Thoracic aorta (tissue), 2 donors: ENCODE measurements at places on chromosomes 2 and 18.

DNA sequence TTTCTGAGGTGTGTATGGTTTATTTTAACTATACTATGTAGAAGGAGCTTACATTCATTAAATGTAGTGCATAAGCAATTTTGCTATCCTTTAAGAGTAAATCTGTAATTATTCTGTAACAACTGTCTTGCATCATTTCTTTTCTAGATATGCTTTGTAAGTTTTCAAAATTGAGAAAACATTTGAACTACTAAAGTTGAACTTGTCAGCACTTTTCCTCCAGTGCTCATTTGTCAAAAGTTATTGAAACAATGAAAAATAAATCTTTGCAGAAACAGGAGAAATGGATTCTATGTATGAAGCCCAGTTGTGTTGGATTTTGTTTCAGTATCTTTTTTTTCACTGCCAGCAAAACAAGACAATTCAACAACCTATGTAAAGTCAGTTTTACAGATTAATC is 14.5 kb upstream of the ZNF385B start:
- H3K4me1 ChIP-seq, result no peaks in the 10 kb centered on the region
- H3K4me3 ChIP-seq, result no peak overlapping the region
- H3K27ac ChIP-seq, result no peak overlapping the region
- H3K27me3 ChIP-seq, result no peaks in the 10 kb centered on the region
- DNase-seq, result no peak
- H3K36me3 ChIP-seq, result no peaks in the 10 kb centered on the region

DNA sequence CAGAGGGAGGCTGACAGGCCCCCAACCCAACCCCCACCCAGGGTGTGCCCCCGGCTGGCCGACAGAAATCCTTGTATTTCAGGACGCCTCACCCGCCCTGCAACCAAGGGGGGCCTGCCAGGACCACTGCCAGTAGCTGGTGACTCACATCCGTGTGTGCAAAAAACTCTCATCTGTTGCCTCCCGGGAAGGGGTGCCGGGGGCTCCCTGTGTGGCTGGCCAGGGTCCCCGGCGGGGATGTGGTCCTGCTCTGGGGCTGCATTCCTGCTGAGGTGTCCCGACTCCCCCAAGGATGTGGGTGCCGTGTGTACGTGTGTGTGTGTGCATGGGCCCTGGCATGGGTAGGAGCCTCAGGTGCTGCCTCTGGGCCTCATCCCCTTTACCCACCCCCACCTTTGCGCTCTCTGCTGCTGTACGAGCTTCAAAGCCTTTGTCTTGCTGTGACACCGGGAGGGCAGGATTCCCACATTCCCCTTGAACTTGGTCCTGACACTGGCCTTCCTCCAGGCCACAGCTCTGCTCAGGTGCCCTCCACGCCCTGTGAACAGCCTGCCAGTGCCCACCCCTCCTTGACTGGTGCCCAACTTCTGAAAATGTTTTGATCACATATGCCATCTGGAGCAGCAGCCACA is 226.3 kb upstream of the HDAC4 start:
- peaks cover 8% of the 10 kb centered on the region for H3K4me1 ChIP-seq
- H3K27ac ChIP-seq, result no peak overlapping the region
- no peak for DNase-seq
- no peaks in the 10 kb centered on the region for H3K27me3 ChIP-seq
- no peak overlapping the region for H3K4me3 ChIP-seq

DNA sequence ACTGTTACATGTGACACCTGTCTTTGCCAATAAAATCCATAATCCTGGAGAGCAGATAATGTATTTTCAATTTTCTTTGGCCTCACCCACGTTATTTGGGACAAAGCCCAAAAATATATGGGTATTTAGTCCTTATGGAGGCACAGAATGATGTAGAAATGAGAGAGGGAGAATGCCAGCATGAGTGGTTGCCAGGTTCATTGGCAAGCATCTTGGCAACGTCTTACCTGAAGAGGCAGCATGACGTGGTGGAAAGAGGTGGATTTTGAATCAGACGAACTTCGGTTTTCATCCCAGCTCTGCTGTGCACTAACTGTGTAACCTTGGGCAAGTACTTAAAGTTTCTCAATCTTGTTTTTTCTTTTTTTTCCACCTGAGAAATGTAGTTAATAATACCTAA is 969.6 kb upstream of the PIK3C3 start:
- H3K36me3 ChIP-seq, result no peaks in the 10 kb centered on the region
- H3K27me3 ChIP-seq, result no peaks in the 10 kb centered on the region
- H3K27ac ChIP-seq, result no peak overlapping the region
- no peak overlapping the region for H3K4me3 ChIP-seq
- no peak for DNase-seq

- H3K36me3 ChIP-seq, result peaks cover 70% of the 10 kb centered on the region
- H3K4me1 ChIP-seq, result no peaks in the 10 kb centered on the region
- H3K27me3 ChIP-seq, result no peaks in the 10 kb centered on the region
- DNase-seq, result no peak
Measured at GRCh38 chr2:95106081-95106480, 15.5 kb downstream of the MRPS5 start.

DNA sequence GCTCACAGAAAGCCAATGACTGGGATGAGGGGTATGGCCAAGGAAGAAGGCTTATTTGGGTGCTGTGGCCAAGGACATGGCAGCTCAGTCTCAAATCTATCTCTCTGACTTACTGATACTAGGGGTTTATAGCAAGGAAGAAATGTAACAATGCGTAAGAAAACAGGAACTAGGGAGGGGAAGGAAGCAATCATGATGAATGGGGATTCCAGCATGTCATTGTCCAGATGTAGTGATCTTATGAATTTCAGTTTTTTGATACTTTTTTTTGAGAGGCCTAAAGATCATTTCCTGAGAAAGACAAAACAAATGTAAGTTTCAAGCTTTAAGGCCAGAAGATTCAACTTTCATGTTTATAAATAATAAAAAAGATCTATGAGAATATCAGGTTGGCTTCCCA is 298.6 kb upstream of the FAM98A start:
- no peaks in the 10 kb centered on the region for H3K4me1 ChIP-seq
- no peaks in the 10 kb centered on the region for H3K36me3 ChIP-seq
- no peak for DNase-seq
- H3K27me3 ChIP-seq, result no peaks in the 10 kb centered on the region
- no peak overlapping the region for H3K4me3 ChIP-seq

DNA sequence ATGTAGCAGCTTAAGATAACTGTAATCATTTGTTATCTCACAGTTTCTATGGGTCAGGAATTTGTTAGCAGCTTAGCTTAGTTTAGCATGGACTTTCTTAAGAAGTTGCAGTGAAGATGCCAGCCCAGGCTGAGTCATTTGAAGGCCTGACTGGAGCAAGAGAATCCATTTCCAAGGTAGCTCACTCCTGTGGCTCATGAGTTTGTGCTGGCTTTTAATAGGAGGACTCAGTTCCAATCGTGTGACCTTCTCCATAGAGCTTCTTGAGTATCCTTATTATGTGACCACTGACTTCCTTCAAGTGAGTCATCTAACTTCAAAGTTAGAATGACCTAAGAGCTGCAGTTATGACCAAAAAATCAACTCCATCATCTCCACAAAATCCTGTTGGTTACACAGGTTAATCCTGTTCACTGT is 1.4 kb downstream of the GPATCH11 start:
- H3K4me3 ChIP-seq, result no peak overlapping the region
- H3K27me3 ChIP-seq, result no peaks in the 10 kb centered on the region
- no peak for DNase-seq

DNA sequence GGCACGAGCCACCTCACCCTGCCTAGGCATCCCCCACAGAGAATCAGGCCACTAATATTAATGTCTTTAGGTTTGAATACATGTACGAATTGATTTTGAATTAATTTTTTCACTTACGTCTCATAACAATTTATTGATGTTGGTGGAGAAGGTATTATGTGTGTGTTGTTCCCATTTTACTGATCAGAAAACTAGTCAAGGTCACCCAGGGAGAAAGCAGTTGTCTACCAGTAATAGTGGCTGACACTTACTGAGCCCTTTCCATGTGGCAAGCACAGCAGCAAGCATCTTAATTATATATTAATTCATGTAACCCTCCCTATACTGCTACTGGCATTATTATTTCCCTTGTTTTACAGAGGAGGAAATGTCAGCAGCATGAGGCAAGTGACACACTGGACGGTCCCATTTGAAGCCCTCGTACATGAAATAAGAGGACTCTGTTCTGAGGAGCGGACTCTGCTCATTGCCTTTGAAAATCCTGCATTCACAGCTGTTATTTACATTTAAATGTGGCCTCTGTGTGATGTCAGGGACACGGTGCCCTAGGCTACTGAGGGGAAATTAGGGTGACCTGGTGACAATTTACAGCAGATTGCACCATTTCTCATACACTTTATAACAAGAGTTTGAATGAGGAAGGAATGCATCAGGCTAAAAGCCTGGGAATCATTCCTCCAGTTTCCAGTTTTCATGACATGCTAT is 30.9 kb upstream of the KCNE4 start:
- no peaks in the 10 kb centered on the region for H3K27me3 ChIP-seq
- no peaks in the 10 kb centered on the region for H3K36me3 ChIP-seq
- H3K27ac ChIP-seq, result no peak overlapping the region
- H3K4me1 ChIP-seq, result no peaks in the 10 kb centered on the region

- H3K4me1 ChIP-seq, result no peaks in the 10 kb centered on the region
- no peaks in the 10 kb centered on the region for H3K36me3 ChIP-seq
- H3K4me3 ChIP-seq, result no peak overlapping the region
Measured at GRCh38 chr2:8064603-8065002, 617.3 kb upstream of the ID2 start.

DNA sequence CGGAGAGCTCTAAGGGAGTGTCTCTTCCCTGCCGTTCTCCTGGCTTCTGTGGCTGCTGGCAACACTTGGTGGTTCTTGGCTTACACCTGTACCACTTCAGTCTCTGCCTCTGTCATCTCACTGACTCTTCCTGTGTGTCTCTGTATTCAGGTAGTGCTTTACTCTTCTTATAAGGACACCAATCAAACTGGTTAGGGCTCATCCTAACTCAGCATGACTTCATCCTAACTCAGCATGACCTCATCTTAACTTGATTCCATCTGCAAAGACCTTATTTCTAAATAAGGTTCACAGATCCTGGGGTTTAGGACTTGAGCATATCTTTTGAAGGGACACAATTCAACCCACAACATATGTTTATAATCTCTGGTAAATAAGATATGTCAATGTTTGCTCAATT is 51.6 kb upstream of the DSEL start:
- no peak overlapping the region for H3K27ac ChIP-seq
- no peaks in the 10 kb centered on the region for H3K4me1 ChIP-seq
- H3K36me3 ChIP-seq, result no peaks in the 10 kb centered on the region
- no peaks in the 10 kb centered on the region for H3K27me3 ChIP-seq
- H3K4me3 ChIP-seq, result no peak overlapping the region

- no peaks in the 10 kb centered on the region for H3K36me3 ChIP-seq
- H3K27me3 ChIP-seq, result no peaks in the 10 kb centered on the region
- no peak overlapping the region for H3K4me3 ChIP-seq
- DNase-seq, result no peak
Measured at GRCh38 chr2:121152861-121153260, 132.1 kb downstream of the TFCP2L1 start.

GRCh38 chr2:208363485-208363884 is 43.1 kb upstream of the PTH2R start:
- H3K27ac ChIP-seq, result no peak overlapping the region
- H3K4me3 ChIP-seq, result no peak overlapping the region
- H3K4me1 ChIP-seq, result no peaks in the 10 kb centered on the region
- DNase-seq, result no peak
- no peaks in the 10 kb centered on the region for H3K27me3 ChIP-seq

GRCh38 chr2:224956706-224957105 is 85.6 kb downstream of the DOCK10 start:
- no peaks in the 10 kb centered on the region for H3K27me3 ChIP-seq
- H3K4me3 ChIP-seq, result no peak overlapping the region
- no peak overlapping the region for H3K27ac ChIP-seq
- peaks cover 36% of the 10 kb centered on the region for H3K4me1 ChIP-seq
- DNase-seq, result no peak

DNA sequence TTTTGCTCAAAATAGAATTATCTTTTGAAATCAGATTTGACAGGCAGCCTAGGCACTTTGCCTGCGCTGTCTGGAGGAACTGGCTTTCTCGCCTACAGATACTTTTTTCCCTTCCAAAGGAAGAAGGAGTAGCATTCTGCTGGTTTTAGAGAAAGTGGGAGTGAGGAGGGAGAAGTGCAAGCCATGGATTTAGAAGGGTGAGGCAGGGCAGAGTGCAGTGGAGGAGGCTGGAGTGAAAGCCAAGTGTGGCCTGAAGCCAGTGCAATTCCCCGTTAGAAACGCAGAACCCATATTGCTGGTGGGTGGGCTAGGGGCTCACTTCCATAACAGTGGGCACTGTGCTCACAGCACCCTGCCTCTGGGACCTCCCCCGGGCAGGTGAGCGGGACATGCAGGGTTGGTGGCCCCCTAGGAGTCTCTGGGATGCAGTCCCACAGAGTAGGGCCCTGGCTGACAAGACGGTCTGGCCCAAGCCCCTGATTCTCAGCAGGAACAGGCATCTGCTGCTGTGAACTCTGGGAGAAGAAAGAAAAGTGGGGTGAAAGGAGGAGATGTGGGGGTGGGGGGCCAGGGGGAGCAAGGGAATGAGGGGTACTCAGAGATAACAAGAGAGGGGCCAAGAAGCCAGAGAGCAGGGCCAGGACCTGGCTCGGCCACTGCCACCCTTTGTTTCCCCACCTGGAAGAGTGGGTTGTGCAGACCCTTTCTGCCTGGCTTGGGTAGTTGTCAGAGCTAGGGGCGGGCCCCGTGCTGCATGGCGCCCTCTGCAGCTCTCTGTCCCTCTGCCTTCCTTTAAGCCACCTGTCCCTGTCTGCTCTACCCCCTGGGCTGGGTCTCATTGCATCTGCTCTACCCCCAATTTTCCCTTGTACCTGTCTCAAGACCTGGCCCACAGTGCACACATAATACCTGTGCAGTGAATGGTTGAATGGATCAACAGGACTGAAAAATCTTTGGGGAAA is 273.5 kb upstream of the HS6ST1 start:
- H3K27me3 ChIP-seq, result no peaks in the 10 kb centered on the region
- no peak overlapping the region for H3K27ac ChIP-seq
- H3K36me3 ChIP-seq, result no peaks in the 10 kb centered on the region

- no peaks in the 10 kb centered on the region for H3K36me3 ChIP-seq
- no peak overlapping the region for H3K4me3 ChIP-seq
- H3K4me1 ChIP-seq, result no peaks in the 10 kb centered on the region
- no peaks in the 10 kb centered on the region for H3K27me3 ChIP-seq
- H3K27ac ChIP-seq, result no peak overlapping the region
Measured at GRCh38 chr2:120829633-120830025, 94.0 kb downstream of the GLI2 start.

DNA sequence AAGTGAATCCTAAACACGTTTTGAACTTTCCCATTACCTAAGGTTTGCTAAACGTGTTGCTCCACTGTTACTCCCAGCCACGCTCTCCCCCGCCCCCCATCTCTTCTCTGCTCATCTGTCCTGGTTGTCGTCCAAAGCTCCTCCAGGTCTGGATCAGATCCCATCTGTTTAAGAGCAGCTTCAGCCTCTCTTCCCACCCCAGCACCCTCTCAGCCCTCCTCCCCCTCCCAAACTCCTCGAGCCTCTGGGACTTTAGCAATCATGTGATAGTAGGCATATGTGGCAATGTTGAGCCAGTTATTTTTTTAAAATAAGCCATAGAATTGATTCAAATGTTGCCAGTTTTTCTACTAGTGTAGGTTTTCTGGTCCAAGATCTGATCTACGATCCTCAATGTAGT is 20.0 kb upstream of the LPIN1 start:
- no peaks in the 10 kb centered on the region for H3K36me3 ChIP-seq
- no peak overlapping the region for H3K4me3 ChIP-seq
- no peaks in the 10 kb centered on the region for H3K27me3 ChIP-seq
- DNase-seq, result no peak
- H3K4me1 ChIP-seq, result no peaks in the 10 kb centered on the region
